H9 (cell line): ENCODE measurements at places on chromosomes 4 and X.

- DNase-seq = no peak
Measured at GRCh38 chr4:101475246-101475645, 127.9 kb upstream of the PPP3CA start.

DNA sequence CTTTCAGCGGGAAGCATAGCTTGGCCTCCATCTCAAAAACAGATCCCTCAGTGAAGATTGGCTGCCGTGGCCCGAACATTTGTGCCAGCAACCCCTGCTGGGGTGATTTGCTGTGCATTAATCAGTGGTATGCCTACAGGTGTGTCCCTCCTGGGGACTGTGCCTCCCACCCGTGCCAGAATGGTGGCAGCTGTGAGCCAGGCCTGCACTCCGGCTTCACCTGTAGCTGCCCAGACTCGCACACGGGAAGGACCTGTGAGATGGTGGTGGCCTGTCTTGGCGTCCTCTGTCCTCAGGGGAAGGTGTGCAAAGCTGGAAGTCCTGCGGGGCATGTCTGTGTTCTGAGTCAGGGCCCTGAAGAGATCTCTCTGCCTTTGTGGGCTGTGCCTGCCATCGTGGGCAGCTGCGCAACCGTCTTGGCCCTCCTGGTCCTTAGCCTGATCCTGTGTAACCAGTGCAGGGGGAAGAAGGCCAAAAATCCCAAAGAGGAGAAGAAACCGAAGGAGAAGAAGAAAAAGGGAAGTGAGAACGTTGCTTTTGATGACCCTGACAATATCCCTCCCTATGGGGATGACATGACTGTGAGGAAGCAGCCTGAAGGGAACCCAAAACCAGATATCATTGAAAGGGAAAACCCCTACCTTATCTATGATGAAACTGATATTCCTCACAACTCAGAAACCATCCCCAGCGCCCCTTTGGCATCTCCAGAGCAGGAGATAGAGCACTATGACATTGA lies 175.4 kb downstream of the FAT4 start:
- DNase-seq = no peak

DNA sequence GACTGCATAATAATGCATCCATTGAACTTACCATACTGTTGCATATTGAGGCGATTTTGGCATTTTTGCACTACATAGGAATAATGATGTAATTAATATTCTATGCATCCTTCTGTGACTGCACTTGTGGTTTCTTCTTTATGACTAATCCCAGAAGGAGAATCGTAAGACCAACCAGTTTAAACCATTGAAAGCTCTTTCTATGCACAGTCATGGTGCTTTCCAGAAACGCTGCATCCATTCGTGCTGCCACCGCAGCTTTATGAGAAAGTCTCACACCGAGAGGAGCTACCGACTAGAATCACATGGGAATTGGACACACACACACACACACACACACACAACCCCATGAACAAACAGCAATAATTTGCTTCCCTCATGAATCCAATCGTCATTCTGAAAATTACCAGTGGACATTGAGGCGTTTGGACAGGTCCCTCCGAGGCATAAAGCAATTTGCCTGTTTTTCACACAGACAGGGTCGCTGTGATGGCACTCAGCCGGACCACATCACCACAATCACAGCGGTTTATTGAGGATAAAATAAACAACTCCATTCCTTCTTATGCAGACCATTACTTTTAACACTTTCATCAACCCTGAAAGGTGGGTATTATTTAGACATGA lies 64.2 kb downstream of the PACRGL start:
- no peak for DNase-seq

DNA sequence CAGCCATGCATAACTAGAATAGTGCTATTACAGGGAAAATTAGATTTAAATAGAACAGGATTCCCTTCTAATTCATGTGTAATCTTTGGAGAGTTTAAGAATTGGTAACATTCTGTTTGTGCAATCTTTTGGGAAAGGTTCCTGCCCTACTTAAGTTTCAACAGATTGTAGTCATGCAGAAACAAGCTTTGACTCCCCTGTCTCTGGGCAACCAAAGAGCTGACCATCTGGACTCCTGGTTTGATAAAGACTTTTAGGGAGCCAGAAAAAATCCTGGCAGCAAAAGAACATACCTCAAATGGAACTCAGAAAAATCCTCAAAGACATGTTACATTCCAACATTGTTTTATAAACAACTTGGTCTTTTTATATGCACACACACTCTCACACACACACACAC lies 191.1 kb upstream of the NEIL3 start:
- DNase-seq = no peak

- DNase-seq = no peak
Measured at GRCh38 chr4:71663780-71664179, 120.1 kb downstream of the GC start.

DNA sequence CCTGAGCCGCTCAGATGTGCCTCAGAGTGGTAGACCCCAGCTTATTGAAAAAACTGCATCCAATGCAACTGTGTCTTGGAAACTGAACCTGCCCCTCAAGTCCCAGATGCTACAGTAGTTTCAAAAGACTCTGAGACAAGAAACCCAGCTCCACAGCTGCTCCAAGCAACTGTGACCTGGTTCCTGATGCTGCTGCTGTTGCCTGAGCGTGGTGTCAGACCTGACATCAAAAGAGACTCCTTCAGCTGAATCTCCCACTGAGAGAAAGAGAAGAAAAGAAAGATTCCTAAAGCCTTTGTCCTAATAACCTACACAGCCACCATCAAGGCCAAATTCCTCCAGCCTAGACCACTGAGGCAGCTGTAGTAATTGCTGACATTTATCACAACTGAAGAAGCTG lies 630.1 kb downstream of the STIM2 start:
- no peak for DNase-seq

DNA sequence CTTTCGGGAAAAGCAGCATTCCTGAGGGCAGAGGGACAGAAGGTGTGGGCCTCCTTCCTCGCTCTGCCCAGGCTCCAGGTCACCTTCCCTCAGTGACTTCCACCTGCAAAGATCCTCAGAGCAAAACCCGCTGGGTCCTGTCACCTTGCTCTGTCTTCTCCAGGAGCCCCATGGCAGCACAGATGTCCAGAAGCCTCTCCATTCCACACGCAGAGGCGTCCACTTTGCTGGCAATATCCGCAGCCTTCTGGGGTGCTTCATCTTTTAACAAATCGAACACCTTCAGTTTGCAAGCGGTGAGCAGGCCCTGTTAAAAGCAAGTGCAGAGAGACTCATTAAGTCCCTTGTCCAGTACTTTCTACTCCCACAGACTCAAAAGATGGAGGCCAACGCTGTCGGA lies 27.3 kb downstream of the ASMTL start:
- DNase-seq = no peak

- no peak for DNase-seq
Measured at GRCh38 chr4:78922207-78922606, 17.0 kb downstream of the PAQR3 start.

DNA sequence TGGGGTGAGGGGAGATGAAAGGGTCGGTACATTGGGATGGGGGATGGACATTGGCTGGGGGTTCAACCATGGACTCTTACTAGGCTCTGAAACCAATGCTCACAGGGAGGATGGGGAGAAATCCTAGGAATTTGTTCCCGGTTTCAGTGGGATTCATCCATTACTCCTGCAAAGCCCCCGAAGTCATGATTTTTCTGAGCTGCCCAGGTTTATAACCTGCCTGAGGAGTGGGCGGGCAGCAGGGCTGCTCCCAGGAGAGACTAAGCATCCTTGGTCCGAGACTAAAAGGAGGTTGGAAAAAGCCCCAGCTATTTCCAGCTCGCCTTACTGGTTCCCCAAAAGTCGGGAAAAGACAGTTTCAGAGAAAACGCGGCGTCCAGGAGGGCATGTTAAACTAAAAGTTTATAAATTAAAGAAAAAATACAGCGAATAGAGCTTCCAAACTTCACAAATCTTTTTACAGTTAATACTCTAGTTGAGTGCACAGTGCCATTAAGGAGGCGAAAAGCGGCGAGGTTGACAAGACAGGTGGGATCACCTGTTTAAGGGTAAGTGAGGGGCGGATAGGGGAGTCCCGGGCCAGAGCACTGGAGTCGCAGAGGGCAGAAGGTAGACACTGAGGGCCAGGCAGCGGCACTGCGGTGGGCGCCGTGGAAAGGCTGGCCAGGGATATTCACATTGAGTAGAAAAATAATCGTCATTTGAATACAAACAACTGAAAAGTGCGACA lies 3.7 kb downstream of the NKX3-2 start:
- DNase-seq = peak; percentile 32

- DNase-seq = no peak
Measured at GRCh38 chr4:154364066-154364845, 127.3 kb downstream of the DCHS2 start.

DNA sequence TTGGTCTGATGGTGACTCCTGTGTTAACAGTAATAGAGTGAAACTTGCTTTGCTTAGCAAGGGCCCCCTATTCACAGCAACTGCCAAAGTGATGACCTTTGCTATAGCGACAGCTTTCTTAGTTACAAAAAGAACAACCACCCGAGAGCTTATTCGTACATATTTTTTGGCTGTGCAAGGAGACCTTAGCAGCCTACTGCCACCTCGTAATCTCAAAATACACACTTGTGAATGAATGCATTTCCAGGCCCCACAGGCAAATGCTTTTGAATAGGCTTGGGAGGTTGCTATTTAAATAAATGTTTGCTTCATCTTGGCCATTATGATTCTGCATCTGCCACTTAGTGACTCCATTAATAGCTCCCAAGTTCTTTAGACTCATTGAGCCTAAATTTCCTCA lies 47.4 kb downstream of the CCDC149 start:
- DNase-seq = no peak

GRCh38 chr4:11590132-11590531 lies 161.4 kb upstream of the HS3ST1 start:
- no peak for DNase-seq

DNA sequence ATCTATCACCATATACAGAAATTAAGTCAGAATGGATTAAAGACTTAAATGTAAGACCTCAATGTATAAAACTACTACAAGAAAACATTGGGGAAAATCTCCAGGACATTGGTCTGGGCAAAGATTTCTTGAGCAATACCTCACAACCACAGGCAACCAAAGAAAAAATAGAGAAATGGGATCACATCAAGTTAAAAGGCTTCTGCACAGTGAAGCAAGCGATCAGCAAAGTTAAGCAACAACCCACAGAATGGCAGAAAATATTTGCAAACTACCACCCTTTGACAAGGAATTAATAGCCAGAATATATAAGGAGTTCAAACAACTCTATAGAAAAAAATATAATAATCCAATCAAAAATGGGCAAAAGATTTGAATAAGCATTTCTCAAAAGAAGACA lies 236.9 kb upstream of the EMCN start:
- DNase-seq = no peak

DNA sequence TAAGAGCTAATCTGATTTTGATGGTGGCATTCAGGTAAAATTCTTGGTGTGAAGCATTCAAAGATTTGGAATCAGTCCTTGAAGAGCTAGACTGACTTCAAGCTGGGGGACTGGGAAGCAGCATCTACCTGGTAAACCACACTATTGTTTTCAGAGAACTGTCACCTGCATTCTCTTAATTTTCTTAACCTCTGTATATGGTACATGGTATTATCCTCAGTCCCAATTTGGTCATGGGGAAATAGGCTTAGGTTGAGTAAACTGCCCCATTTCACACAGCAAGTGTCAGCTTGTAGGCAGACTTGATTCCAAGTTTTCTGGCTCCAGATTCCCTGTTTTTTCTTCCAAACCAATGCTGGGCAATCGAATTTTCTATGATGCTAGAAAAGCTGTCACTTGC lies 104.4 kb downstream of the CHRNA9 start:
- no peak for DNase-seq

DNA sequence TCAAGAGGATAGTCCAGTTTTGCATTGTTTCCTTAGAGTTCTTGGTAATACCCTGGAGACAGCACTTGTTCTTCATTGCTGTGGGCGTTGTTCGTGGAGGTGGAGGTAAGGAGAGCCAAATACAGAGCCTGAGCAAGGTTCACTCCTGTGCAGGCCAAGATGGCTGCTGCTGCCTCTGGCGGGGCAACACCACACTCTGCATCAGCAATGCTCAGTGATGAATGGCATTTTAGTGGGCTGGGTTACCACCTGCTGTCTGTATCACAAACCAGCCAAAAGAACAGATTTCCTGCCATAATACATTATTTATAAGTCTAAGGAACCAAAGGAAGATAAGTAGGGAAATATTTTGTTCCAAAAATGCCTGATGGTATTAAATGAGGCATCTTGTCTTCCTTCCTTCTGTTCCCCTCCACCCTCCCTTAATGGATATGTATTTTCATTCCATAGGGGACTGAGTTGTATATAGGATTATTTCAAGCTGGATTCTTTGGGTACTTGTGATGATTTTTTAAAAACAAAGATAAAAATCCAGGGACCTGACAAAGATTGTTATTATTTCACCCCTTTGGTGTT lies 61.6 kb upstream of the LIMCH1 start:
- DNase-seq = no peak

DNA sequence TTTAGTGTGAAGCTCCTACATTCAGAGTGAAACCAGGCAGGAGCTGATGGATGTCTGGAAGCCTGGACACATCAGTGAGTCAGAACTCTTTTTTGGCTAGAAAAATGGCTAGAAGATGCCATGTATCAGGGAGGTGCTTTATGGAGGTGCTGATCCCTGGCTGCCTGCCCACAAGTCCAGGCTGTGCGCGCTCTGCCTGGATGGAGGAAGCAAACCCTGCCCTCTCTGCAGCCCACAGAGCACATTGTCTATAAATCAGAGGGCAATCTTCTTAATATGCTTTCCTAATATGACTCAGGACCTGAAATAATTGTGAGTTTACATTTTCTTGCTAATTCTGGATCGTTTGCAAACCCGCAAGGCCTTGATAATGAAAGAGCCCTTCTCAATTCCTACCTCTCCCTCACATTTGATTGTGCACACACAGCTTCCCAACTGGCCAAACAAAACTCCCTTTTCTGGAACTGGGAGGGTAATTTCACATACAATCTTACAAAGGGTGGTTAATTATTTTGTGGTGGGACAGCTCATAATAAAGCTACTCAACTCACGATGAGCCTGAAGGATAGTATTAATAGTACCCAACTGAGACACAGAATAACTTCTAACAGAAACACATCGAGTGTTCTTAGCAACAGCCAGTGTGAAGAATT lies 11.7 kb downstream of the MFAP3L start:
- no peak for DNase-seq

- no peak for DNase-seq
Measured at GRCh38 chr4:26884026-26884425, 23.4 kb downstream of the STIM2 start.

- DNase-seq = no peak
Measured at GRCh38 chr4:56286763-56287162, 100.5 kb downstream of the AASDH start.

DNA sequence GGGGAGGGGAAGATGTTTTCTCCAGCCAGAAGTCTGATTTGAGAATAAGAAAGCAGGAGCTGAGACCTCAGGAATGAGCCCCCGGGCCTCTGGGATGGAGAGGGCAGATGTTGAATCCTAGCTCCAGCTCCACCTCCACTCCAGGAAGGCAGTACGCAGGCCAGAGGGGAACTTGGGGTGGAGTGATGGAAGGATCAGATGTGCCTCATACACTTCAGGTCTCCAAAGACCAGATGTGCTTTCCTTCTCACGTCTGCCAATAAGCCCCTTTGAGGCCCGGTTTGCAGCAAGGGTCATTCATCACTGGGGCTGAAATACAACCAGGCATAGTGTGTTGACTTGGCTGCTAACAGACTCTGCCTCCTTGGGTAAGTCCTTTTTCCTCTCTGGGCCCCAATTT lies 28.1 kb downstream of the STARD8 start:
- no peak for DNase-seq

- DNase-seq = no peak
Measured at GRCh38 chr4:73821325-73821724, 15.2 kb upstream of the CXCL6 start.
